ENCODE measurements at places on chromosomes 11 and 22.

DNA sequence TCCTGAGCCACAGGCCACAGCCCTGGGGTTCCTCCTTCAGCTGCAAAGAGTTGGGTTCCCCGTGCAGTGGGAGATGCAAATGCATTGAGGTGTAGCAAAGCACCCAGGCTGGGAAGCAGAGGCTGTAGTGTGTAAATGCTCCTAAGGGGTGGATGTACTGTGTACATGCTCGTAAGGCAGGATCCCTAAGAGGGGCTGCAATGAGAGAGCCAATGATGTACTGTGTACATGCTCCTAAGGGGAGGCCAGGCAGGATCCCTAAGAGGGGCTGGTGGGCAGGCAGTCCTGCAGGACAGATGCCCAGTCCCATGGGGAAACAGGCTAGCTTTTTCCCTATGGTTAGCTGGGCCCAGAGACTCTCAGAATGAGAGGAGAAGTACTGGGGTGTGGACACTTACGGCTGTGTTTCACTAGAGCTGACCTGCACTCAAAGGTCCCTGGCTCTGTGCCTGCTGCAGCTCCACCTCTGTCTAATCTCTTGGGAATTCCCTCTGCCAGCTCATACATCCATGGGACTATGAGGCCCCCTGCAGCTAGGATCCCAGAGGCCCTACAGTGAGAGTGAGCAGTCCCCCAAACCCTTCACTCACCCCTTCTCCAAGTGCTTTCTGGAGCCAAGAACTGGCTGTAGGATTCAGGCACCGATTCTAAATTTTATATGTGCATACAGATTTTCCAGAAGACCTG is 261.9 kb upstream of the LUZP2 start:
- no peak for DNase-seq

DNA sequence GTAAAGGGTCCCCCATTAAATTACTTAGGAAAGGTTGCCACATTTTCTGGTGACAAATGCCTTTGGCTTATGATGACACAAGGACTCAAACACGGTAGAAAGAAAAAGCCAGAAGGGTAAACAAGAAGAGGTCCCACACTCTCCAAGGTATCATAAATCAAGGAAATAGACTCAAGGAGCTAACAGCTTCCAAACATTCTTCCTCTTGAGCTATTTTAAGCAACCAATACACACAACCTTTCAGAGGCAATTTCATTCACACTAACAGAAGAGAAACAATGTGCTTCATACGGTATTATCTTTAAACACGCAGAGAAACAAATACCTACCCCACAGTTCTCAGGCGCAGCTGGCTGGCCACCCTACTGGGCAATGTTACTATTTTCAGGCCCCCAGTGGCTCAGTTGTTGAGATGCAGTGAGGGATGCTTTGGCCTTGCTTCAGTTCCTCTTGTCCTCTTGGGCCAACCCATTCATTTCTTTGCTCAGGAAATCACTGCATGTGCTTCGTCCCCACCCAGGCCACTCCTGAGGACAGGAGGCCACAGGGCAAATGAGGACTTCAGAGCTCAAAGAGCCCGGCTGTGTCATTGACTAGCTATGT is 15.8 kb downstream of the ABTB2 start:
- no peak for DNase-seq

DNA sequence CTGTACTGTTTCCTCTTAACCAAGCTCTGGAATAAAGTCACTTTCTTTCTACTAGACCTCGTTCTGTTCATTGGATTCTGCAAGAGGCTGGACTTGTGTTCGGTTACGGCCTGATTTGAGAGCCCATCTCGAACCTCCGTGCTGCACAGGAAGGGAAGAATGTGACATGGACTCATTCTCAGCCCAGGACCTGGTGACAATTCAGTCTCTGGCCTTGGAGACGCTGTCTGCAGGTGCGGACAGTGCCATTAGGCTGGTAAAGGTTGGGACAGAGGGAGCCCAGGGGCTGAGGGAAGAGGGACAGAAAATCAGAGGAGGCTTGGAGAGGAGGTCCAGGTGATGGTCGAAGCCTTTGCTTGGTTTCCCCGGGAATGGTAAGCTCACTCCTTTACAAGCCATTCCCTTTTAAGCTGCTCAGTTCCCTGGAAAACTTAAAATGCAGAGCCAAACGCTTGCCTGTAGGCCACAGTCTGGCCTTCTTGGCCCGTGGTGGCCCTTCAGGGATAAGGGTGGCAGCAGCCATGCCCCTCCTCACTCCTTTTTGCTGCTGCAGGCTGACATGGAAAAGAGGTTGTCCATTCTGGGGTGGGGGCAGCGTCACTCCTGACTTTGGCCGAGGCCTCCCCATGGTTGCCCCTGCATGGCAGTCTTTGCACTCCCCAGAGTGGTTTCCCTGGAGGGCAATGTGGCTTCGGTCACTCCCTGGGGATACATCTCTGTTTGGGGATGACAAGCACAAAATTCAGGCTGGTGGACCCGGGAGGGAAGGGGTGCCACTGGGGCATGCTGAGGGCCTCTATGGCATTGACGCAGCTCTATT is 52.3 kb downstream of the SHISAL1 start:
- DNase-seq = no peak

DNA sequence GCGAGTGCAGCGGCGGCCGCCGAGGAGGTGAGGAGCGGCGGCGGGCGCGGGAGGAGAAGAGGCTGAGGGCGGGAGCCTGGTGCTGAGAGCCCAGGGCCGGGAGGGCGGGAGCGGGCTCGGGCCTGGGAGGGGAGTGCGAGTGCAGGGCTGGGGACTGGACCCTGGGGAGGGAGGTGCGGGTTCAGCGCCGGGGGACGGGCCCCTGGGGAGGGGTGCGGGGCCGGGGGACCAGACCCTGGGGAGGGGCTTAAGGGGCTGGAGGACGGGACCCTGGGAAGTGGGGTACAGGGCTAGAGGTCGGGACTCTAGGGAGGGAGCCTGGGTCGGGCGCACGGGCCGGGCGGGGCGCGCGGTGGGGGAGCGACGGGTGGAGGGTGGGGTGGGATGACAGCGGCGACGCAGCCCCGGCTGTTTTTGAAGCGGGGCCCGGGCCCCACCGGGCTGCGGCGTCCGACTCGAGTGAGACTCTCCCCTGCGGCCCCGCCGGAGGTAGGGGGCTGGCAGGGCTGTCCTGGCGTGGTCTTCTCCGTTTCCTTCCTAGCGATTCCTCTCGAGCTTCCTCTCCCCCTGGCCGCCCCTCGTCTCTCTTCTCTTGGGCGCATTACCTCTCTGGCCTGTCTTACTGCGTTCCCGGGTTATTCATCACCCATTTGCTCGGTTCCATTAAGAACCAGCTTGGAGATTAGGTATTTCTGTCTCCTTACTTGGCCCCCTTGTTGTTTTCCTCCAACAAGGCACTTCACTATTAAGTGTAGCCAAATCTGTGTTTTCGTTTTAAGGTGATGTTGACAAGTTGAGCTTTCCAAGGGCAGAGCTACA is 754 bp downstream of the NUP50 start:
- DNase-seq = peak; percentile 40

DNA sequence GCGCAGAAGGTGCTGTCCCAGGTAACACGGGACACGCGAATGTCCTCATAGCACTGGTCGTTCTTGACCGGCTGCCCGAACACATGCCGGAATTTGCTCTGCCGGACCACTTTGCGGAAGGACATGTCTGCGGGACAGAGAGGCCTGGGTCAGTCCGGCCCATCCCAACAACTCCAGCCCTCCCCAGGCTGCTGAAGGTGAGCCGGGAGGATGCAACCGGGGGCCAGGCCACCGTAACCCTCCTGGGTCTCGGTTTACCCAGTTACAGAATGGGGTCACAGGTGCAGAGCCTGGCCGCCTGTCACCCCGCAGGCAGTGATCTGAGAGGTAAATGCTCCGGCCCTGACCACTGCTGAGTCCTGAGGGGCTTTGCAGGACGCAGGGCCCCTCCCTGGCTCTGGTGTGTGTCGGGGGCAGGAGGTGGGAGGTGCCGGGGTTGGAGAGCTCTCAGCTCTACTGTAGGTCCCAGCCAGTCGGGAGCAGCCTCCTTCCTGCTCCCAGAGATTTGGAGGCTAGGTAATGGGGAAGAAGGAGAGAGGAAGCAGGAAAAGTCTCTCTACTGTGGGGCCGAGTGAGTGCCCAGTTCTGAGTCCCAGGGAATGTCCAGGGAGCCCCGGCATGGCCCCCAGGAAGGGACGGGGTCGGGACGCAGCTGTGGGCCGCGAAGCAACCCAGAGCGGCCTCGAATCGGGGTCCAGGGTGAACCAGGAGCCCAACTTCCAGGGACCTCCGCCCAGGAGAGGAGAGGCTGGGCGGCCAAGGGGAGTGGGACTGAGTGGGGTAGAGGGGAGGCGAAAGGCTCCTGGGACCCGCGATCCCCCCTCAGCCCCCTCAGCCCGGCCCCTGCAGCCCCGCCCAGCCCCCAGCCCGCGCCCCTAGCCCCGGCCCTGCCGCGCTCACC is 522 bp downstream of the CORO1B start:
- DNase-seq = no peak

DNA sequence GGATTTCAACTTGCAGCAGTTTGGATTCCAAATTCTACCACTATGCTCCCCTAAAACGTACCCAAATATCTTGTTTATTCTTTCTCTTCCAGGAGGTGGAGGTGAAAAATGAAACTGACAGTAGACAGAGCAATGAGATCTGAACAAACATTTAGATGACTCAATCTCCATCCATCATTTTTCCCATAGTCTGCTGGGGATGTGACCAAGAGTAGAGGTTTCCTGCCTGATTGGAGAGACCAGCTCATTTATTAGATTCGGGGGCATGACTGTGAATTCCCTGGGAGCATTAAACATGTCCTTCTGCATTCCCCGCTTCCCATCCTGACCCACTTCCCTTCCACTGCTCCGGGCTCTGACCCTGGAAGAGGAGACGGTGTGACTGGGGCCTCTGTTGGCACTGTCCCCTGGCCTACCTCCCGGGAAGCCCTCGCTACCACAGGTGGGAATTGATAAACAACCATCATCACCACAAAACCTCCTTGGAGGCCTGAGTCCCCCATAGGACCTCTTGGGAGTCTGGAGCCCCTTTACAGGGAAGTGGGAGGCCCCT is 20.3 kb downstream of the DKK3 start:
- DNase-seq = no peak

GRCh38 chr11:118610225-118610772 is 2.9 kb downstream of the PHLDB1 start:
- DNase-seq = peak; percentile 13

Measured in activated CD8-positive, alpha-beta T cell treated with anti-CD3 and anti-CD28 coated beads for 36 hours (primary cell).